Stimulated activated CD8-positive, alpha-beta memory T cell treated with anti-CD3 and anti-CD28 coated beads, Interleukin-2, amount 100 ng/mL, for 1 hour (primary cell): ENCODE measurements at places on chromosomes 13 and 19.

DNA sequence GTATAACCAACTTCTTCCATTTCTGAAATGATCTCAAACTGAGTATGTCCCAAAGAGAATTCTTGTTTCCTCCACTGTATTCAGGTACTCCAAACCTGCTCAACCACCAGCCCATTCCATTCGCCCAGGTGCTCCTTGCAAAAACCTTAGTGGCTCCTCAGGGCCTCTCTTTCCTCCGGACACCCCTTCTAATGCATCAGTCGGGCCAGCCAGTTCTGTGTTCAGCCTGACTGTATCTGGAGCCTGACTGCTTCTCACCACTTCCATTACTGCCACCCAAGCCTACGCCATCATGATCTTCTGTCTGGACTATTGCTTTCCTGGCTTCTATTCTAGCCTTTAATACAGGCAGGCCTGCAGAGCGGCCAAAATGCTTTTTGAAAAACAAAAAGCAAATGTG, 1.5 kb downstream of the PHF11 start:
- no peak for DNase-seq

DNA sequence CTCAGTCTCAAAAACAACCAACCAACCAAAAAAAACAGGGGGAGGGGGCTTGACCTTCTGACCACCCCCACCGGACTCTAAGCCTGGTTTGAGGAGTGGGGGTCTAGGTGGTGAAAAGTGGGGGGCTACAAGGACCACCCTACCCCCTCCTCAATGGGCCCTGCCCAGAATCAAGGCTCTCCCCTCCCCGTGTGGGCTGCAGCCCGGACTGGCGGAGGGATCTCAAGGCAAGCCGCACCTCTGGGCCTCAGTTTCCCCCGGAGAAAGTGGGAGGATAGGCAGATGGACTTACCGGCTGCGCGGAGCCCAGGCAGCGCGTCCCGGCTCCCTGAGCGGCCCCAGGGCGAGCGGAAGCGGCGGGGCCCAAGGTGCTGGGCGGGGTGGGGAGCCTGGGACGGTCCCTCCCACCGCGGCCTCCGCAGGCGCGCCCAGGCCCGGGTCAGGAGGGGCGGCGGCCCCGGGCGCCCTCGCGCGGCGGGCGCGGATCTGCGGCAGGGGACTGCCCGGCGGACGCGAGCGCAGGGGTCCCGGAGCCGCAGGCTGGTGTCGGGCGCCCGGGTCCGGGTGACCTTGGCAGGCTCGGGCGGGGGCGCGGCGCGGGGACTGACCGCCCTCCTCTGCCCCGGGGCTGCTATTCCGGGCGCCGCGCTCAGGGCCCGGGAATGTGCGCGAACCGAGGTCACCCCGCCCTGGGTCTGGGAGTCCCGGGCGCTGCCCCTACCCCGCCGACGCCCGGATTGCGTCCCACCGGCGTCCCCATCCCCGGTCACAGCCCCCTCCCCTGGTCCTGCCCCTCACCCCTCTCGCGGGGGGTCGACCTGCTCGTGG, at the start of gene ADAMTSL5:
ADAMTSL5 (minus strand) TSS at position 349 of the 828 bp plus-strand sequence. CDS start 2,076 bp downstream, outside the sequence.
- DNase-seq = peak; percentile 17

- DNase-seq = no peak
These were observed 1697.9 kb downstream of the PCDH9 start for GRCh38 chr13:65532231-65532630.

DNA sequence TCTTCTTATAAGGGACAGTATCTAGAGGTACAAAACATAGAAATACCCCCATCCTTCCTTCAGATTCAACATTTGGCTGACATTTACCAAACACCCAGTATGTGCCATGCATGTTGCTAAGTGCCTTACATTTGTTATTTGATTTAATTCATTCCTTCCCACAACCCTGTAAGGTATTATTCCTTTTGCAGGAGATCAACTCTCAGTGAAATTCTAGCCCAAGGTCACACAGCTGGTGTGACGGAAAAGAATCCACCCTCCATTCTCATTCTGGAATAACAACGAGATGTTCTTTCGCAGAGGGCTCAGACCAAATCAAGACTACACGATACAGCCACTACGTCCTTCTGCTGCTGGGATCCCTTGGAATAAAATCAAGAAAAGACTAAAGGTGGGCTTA, 67.8 kb downstream of the C13orf42 start:
- DNase-seq = no peak

- no peak for DNase-seq
These were observed 144.1 kb upstream of the MIR17HG start for GRCh38 chr13:91203430-91203829.

DNA sequence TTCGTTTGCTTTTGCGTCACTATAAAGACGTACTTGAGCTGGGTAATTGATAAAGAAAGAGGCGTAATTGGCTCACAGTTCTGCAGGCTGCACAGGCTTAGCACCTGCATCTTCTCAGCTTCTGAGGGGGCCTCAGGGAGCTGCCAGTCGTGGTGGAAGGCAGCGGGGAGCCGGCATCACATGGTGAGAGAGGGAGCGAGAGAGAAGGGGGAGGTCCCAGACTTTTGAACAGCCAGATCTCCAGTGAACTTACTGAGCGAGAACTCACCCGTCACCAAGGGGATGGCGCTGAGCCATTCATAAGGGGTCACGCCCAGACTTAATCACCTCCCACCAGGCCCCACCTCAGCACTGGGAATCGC, 58.7 kb upstream of the F7 start:
- no peak for DNase-seq

GRCh38 chr19:45177817-45178261, at the start of gene TRAPPC6A:
TSS of gene TRAPPC6A (minus strand) at chr19:45178237. CDS start at chr19:45178218, 19 bp downstream.
- no peak for DNase-seq

DNA sequence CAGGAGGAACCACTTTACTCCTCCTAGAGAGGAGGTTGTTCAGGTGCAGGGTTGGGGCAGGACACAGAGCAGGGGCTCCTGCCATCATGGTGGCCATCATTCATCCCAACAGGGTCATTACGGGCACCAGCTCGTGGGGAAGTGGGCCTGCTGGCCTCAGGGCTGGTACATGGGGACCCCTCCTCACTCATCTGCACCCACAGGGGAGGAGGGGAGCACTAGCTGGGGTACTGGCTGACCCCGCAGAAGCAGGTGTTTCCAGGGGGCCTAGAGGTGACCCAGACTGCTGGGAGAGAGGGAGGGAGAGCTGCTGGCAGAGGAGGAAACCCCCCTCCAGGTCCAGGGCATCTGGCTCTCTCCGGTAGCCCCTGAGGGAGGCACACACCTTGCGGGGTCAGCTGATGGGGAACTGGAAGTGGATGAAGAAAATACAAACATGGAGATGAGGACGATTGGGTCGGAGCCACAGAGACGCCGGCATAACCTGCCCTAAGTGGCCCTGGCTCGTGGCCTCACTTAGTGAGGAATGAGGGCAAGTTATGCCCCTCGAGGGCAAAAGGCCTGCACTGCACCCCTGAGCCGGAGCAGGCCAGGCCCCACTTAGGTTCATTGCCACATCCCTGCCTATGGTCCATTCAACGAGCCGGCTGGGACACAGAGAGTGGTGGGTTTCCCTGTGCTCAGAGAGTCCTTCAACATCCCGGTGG, 76.2 kb downstream of the SOX1 start:
- DNase-seq = no peak

- DNase-seq = no peak
These were observed 287.2 kb downstream of the FOXO1 start for GRCh38 chr13:40379196-40379595.

DNA sequence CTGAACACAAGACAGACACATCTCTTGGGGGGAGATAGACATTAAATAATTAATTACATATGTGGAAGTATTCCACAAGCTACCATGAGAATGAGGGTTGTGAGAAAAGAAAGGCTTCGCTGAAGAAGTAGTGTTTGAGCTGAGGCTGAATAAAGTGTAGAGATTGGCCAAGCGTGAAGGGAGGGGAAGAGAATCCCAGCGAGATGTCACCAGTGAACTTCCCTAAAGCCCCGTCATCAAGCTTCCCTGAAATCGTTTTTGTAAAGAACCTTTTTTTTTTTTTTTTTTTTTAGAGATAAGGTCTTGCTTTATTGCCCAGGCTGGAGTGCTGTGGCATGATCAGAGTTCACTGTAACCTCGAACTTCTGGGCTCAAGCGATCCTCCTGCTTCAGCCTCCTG, 235.2 kb downstream of the KCNRG start:
- no peak for DNase-seq

- DNase-seq = peak; percentile 20
These were observed 157.3 kb downstream of the DNAJC3 start for GRCh38 chr13:95834134-95834765.

DNA sequence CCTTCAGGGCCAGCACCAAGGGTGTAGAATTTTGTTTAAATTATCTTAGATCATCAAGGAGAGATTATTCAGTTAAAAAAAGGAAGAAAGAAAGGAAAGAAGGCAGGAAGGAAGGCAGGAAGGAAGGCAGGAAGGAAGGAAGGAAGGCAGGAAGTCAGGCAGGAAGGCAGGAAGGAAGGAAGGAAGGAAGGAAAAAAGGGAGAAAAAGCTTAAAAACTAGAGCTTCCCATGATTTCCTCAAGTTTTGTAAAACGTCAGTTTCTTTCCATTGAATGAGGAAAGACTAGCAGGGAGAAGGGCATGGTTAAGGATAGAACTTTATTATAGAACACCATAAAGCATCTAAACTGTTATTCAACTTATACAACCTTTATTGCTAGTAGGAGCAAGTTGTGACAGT, 2672.0 kb upstream of the PCDH20 start:
- no peak for DNase-seq

- no peak for DNase-seq
These were observed at the start of gene GIPR for GRCh38 chr19:45667620-45668341. TSS of gene GIPR (plus strand) at chr19:45668221. CDS start at chr19:45669521, 1,300 bp downstream.

- no peak for DNase-seq
These were observed 47.7 kb downstream of the GSX1 start for GRCh38 chr13:27839809-27840467.

GRCh38 chr19:45765702-45766295, 3.3 kb downstream of the SIX5 start:
- no peak for DNase-seq

DNA sequence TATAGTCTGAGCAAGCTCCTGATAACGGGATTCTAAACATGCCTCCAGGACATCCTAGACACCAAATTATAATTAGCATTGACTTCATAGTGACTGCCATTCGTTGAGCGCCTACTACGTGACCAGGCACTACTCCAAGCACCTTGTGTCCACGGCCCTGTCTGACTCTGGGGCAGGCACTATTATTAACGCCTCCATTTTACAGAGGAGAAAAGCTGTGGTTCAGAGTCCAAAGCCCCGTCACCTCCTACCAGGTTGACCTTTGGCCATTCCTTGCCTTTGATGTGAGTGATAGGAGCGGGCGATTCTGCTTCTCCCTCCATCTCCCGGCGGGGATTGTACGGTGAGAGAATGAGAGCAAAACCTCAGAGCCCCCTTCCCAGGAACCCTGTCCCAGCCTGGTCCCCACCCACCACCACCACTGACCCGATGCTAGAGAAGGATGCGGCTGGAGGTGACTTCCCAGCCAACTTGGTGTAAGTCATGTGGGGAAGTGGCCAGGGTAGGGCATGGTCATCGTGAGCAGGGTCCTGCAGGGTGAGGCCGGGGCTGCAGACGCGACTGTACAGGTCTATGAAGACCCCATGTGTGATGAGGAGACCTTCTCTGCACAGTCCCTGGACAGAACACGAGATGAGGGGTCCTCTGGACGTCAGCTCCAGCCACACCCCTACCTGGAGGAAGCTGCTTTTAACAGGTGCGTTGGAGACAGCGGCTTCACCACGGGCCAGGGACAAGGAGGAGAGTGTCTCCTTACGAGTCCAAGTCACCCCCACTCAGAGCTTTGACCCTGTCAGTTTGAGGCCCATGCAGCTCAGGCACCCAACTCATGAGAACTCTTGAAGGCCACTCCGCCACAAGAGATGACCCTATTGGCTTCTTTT, at the start of gene IGSF23:
IGSF23 (plus strand) TSS at position 269 of the 884 bp plus-strand sequence; CDS start at position 352, 83 bp downstream.
- DNase-seq = no peak

- no peak for DNase-seq
These were observed 552 bp downstream of the KPNA3 start for GRCh38 chr13:49791711-49792549.

DNA sequence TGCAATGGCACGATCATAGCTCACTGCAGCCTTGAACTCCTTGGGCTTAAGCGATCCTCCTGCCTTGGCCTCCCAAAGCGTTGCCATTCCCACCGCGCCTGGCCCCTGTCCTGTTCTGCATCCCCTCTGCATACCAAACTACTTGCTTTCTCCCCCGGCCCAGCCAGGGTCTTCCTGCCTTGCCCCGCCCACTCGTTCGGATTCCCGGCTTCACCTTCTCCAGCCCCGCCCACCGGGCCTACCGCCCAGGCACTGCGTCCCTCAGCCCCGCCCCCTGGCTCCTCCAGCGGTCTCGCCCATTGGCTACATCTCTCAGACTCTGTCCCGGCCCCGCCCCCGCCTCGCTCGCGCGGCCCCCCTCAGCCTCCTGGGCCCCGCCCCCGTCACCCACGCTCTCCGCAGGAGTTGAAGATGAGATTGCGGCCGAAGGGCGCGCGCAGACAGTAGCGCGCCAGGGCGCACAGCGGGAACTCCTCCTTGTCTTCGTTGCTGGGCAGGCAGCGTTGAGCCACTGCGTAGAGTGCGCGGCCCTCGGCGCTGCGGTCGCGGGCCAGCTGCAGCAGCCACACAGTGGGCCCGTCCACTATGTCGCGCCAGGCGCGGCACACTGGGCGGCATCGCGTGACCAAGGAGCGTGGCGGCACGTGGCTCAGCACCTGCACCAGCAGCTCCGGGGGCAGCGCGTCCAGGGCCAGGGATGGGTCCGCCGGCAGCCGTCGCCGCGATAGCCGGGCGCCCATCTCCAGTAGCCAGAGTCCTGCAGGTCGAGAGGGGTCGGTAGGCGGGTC, 19.0 kb downstream of the MRPS12 start:
- peak; percentile 39 for DNase-seq

DNA sequence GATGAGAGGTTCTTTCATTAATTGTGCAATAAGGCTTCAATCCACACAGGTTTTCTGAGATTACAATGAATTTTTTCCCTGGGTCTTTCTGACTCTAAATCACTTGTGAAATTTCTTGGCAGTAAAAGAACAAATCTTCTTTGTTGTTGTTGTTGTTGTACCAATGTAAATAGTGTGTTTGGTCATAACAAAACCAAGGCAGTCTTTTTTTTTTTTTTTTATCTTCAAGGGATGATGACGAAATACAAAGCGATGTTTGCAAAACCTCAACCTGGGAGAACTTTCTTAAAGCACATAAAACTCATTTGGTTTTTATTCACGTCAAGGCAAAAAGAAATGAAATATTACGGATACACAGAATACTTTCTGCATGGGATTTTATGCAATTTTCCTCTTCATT, 462.0 kb downstream of the LIG4 start:
- no peak for DNase-seq

DNA sequence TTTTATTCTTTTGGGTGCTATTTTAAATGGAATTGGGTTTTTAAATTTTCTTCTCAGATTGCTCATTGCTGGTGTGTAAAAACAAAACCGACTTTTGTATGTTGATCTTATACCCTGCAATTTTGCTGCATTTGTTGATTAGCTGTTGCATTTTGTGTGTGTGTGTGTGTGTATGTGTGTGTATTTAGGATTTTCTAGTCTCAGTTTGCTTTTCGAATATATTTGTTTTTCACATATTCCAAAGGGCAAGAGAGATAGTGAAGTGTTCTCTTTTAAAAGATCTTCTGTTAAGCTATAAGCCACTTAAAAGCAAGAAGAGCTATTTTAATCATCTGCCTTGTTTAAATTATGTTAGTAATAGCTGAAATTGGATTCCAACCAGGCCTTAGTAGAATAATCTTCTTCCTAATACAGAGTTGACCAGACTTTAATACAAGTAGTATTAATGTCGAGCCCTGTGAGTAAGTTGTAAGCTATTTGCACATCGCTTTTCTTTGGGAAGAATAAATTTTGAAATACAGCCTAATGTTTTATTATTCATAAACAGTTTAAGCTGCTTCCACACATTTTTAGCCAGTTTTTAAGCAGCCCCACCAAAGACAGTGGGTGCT, 57.4 kb downstream of the TM9SF2 start:
- DNase-seq = no peak

- DNase-seq = no peak
These were observed 111.1 kb downstream of the MIPEP start for GRCh38 chr13:23778002-23778652.
